Stimulated activated CD4-positive, alpha-beta T cell treated with anti-CD3 and anti-CD28 coated beads, Interleukin-15, amount 100 ng/mL, for 1 hour (primary cell): ENCODE measurements at places on chromosomes 5 and 9.

GRCh38 chr5:176608937-176609723, 826 bp downstream of the GPRIN1 start:
- no peak for DNase-seq

- no peak for DNase-seq
Measured at GRCh38 chr5:167770461-167770860, 521.0 kb upstream of the WWC1 start.

DNA sequence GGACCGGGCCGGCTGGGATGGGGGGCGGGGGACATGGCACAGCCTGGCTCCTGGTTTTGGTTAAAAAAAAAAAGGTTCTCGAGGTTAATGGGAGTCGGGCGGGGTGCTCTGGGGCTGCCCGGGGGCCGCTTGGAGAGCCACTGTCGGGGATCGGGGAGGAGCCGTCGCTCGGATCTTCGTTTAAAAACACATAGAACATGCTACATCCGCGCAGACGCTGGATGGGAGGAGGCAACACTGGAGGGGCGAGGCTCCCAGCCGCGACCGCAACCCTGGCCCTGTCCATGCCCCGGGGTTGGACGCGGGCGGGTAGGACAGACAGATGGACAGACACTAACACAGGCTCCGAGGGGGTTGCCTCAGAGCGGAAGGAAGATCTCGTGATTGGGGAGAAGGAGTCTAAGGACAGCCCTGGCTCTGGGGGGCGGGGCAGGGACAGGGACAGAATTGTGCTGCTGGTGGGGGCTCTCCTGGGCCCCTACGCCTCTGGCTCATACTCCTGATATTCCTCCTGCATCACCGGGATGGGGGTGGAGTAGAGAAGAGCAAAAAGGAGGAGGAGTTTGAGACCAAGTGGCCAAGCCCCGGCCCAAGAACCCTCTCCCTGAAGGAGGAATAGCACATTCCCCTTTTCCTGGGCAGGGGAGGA, 9.9 kb downstream of the SNCB start:
- no peak for DNase-seq

GRCh38 chr5:84260140-84260539, 124.5 kb downstream of the EDIL3 start:
- no peak for DNase-seq

- DNase-seq = no peak
Measured at GRCh38 chr9:21856301-21857094, 54.1 kb downstream of the MTAP start.

DNA sequence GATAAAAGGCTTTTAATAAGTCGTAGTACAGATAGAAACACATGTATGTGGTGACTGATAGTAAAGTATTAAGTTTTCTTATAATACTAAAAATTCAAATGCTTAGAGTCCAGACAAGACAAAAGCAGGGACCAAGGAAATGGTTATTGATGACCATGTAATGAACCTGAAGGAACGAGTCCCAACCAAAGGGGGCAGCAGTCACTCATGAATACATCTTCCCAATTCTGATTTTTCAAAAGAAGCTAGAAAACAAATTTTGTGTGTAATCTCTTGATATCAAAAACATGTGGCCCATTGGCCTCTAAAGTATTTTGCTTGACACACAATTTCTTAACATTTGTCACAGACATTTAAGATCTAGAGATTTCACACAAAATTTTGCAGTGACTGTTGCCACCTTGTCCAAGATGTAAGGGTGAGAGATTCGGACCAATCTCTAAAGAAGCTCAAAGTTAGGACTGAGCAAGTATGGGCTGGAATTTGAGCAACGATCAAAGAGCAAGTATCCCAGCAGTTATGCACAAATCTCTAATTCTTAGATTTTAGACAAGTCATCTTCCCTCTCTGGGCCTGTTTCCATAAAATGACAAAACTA, 66.8 kb downstream of the ARL15 start:
- no peak for DNase-seq

- no peak for DNase-seq
Measured at GRCh38 chr9:72749276-72749675, 203.6 kb downstream of the ALDH1A1 start.

GRCh38 chr5:176579323-176579722, 30.2 kb downstream of the CDHR2 start:
- no peak for DNase-seq

- no peak for DNase-seq
Measured at GRCh38 chr5:54537725-54538124, 20.2 kb downstream of the SNX18 start.

DNA sequence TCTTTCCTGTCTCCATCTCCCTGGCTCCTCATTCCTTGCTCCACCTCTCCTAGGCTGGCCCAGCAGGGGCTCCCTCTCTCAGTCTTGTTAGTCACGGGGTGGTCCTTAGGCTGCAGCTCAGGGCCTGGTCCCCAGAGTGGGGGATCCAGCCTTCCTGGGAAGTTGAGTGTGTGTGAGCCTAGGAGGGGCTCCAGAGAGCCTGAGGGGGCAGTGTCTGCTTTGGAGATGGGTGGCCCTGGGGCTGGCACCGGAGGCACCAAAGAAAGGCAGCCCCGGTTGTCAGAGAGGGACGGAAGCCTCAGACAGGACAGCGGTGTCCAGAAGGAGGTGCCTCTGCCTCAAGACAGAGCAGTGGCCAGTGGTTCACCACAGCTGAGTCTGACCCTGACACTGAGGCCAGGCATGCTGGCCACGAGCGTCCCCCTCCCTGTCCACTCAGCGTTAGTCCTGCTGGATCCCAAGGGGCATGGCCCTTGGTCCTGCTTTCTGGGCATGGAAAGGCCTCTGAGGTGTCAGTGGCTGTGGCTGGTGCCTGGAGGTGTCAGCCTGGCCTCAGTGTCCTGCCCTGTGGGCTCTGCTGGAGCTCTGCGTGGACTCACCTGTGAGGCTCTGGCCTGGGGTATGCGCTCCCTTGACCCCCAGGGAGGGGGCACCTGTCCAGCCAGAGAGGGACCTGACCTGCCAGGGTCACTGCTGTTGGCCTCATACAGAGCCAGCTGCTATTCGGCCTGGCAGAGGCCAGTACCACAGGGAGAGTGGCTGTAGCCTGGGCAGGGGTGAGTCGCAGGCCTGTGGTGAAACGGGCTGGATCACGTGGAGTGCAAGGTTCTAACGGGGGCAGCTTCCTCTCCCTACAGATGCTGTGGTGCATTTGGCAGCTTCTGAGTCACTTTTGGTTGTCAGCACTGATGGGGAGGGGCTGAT, 130.6 kb downstream of the CACNA1B start:
- DNase-seq = no peak

GRCh38 chr5:96006291-96006690, 44.6 kb upstream of the ELL2 start:
- no peak for DNase-seq

- no peak for DNase-seq
Measured at GRCh38 chr9:130995086-130996011, 13.6 kb upstream of the LAMC3 start.

- DNase-seq = no peak
Measured at GRCh38 chr5:139141446-139142204, 56.5 kb downstream of the SIL1 start.

DNA sequence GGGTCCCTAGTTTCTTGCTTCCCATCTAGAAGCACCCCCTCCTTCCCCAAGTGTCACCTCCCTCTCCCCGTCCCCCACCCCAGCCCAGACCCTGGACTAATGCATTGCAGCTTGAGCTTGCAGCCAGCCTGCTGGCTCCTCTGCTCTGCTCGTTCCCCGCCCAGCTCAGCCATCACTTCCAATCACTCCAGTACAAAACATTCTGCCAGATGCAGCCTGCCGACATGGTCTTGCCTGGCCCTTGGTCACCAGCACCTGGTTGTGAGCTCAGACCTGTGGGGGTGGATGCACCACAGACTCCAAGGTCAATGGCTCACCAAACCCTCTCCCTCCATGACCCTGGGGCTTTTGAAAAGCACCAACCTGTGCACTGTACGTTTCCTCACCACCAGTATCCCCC, 172.9 kb upstream of the SMIM23 start:
- no peak for DNase-seq

- no peak for DNase-seq
Measured at GRCh38 chr9:123834889-123835562, 94.9 kb downstream of the DENND1A start.

- no peak for DNase-seq
Measured at GRCh38 chr5:59542306-59542705, 351.2 kb downstream of the PDE4D start.

GRCh38 chr9:116767219-116767618, 80.1 kb downstream of the TRIM32 start:
- DNase-seq = no peak

- no peak for DNase-seq
Measured at GRCh38 chr9:94150279-94150828, 66.1 kb downstream of the PTPDC1 start.

DNA sequence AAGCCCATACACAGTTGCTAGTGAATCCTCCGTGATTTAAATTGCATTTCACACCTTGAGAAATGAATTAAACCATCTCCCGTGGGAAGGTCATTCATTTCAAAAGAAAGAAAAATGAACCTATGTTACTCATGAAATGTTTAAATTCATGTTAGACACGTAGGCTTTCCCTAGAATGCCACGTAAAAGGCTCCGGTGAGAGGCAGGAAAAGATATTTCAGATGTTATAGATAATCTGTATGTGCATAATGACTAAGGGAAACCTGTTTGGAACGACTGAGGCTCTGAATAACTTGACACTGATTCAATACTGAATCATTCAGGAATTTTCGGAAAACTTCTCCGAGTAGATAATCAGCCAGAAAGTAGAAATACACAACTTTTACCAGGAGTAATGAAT, 134.3 kb upstream of the ICE1 start:
- DNase-seq = no peak

DNA sequence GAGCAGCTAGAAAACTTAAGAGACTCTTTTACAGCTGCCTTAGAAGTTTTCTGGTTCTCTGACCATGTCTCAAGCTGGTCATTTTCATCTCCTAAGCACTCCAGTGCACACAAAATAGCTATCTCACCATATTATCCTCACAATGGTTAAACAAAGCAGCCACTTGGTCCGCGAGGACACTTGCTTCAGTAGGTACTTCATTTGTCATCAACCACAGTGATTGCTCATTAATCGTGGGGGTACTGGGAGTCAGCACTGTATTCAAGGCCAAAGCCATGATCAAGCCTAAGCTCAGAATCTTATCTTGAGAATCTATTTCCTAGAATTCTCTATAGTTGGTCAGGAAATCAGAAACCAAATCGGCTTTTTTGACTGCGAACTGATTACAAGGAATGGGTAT, 2.9 kb downstream of the ARL14EPL start:
- no peak for DNase-seq

DNA sequence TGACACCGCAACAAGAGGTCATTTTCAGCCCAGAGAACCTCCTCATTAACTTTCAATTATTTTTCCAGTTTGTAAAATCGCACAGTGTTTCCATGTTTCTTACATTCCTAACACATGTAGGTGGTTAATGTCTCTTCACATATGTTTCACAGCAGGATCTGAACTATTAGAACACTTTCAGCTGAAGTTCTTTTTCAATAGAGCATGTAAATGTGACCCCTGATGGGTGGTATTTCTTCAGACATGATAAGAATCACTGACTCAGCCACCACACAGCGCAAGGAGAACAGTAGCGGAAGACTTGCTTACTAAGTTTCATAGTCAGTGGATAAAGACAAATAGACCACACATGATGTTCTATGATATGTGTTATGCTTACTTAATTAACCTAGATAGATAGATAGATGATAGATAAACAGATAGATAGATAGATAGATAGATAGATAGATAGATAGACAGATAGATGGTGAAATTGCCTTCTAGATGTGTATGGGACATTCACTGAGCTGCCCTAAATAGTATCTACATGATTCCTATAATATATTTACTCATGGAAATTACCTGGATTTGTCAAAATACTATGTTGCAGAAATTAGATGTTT, 1992.1 kb upstream of the NUDT12 start:
- no peak for DNase-seq

- DNase-seq = no peak
Measured at GRCh38 chr5:131774652-131775367, 22.0 kb downstream of the FNIP1 start.

- no peak for DNase-seq
Measured at GRCh38 chr9:115691693-115692092, 461.9 kb upstream of the PAPPA start.

DNA sequence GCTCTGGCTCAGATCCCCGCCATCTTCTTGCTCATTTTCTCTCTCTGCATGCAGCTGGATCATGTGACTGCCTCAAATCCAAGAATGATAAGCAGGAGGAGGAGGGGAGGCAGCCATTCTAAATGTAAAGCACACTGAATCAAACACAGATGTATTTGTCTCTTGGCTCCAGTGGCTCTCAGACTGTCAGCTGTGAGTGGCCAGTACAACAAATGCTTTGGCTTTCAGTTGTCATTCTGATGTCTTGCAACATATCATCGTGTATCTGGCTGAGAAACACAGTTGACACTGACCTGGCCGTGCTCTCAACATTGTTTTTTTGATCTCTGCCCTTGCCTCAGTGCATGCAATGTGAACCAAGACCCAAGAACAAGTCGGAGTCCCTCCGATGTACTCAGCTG, 233.1 kb downstream of the ADAMTSL1 start:
- DNase-seq = no peak

GRCh38 chr5:169429044-169429443, 128.1 kb upstream of the SLIT3 start:
- DNase-seq = no peak

- DNase-seq = no peak
Measured at GRCh38 chr9:95316794-95317118, 753 bp downstream of the FANCC start.

GRCh38 chr5:140823475-140823874, 2.1 kb downstream of the PCDHA5 start:
- no peak for DNase-seq

DNA sequence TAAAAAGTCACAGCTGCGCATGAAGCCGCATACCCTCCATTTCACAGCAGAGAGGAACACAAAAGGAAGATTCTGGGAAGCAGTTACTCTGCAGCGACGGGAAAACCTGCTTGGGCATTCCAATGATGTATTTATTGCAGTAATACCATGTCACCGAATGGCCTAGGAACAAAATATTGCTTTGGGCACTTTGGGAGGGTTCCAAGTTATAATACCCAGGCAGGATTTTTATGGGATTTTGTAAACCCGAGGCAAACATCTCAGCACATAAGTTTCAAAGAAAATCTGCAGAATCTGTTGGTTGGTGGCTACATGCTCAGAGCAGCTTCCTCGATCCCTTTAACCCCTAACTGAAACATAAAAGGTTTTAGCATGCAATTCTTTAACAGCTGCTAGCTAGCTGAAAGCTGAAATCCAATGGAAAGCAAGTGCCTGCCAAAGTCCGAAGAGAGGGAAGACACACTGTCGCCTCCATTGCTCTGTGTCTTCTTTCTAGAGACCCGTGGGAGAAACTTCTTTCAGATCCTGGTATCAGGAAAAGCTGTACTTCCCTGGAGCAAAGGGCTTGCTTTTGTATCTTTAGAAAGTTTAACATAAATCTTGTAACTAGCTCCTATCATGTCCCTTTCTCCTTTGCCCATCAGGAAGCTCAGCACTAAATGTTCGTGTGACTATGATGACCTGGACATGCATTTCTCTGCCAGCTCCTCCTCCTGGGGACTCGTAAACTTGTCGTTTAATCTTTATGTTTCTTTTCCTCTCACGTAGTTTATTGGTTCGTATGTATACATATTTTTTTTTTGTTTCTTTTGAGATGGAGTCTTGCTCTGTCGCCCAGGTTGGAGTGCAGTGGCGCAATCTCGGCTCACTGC, 195.0 kb downstream of the MAPKAP1 start:
- DNase-seq = no peak

GRCh38 chr5:50744776-50745175, 78.3 kb downstream of the PARP8 start:
- no peak for DNase-seq
